ENCODE measurements at places on chromosomes 12 and 14.

GRCh38 chr12:93802698-93803423 is 125.7 kb downstream of the CRADD start:
- DNase-seq, result no peak

GRCh38 chr14:96194657-96195431 is 9.8 kb upstream of the BDKRB2 start:
- no peak for DNase-seq

DNA sequence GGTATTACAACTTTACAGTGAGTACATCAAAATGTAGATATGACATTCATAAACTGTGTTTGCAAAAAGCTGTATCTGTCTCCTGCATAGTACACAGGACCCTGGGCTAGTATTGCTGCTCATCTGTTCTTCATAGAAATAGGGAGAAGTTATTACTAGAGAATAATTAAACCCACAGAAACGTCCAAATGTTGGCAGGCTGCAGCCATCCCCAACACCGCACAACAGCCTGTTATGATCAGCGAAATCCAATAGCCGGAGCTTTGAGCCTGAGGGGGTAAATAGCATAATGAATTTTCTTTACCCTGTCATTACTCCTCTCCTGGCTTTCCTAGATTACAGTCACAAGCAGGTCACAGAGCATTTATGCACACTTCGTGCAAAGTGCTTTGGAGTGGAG is 178.0 kb downstream of the DACT1 start:
- no peak for DNase-seq

DNA sequence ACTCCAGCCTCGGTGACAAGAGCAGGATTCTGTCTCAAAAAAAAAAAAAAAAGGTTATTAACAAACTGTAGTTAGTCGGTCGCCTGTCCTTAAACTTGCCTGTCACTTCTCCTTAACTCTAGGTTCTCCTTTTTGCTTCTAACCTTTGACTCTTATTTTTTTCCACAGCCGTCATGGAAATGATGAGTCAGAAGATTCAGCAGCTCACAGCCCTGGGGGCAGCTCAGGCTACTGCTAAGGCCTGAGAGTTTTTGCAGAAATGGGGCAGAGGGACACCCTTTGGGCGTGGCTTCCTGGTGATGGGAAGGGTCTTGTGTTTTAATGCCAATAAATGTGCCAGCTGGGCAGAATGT is 418 bp upstream of the MYG1 start:
- peak; percentile 55 for DNase-seq

- DNase-seq, result no peak
Measured at GRCh38 chr12:54040148-54040494, 7.3 kb downstream of the HOXC5 start.

DNA sequence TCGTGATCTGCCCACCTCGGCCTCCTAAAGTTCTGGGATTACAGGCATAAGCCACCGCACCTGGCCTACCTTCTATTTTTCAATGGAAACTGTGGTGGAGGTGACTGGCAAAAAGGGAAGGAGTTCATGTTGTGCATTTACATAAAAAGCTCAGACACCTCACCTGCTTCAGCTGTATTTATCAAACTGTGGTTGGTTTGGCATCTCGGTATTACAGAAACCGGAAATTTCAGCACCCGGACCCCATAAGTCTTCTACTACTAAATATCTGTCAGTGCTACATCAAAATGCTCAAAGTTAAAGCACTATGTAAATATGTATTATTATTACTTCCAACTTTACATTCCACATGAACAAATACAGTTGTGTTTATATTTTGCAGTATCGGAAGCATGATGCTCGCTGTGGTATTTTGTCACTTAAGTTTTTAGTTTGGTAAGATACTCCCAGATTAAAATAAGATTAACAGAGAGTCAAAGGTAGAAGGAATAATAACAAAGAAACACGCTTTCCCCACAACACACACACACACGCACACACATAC is 95.4 kb downstream of the ITPR2 start:
- DNase-seq, result no peak

GRCh38 chr14:73105050-73105449 is 31.3 kb upstream of the PSEN1 start:
- DNase-seq, result no peak

DNA sequence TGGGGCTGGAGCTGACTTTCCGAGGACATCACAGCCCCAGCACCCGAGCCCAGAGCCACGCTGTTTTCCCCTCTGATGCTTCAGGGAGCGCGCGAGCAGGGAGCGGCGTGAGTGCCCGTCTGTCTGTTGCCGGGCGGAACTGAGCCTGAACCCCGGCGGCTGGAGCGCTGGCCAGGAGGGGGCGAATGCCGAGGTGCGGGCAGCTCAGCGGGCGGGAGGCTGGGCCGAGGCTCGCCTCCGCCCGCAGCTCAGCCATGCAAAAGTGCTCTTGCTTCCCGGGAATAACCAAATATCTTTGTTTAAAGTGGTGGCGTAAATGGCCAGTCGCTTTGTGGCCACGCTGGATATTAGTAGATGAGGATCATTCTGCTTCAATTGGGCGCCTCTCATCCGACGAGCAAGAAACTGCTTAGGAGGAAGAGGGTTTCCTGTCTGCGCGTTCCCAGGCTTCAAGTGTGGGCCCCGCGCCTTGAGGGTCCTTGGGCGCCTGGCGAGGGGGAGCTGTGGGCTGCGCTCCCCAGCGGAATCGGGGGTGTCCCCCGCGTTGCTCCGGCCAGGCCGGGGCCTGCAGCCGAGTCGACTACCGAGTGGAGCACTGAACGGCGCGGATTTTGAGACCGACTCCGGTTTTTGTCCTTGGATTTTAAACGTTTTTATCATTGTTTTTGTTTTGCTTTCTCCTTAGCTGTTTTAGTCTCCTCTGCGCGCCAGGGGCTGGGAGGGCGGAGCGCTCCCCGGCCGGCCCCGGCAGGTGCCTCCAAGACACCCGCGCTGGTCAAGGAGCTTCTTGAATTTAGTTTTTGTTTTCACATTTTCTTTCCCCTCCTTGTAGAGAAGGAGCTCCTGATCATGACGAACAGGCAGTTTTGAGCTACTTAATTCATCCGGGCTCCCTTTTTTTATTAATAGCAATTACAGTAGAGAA is 831 bp upstream of the NKX2-1 start:
- DNase-seq, result no peak

GRCh38 chr14:52922656-52923055 is 28.2 kb downstream of the FERMT2 start:
- no peak for DNase-seq

- no peak for DNase-seq
Measured at GRCh38 chr12:90128526-90128925, 419.9 kb upstream of the ATP2B1 start.

GRCh38 chr14:104678901-104679705 is 10.3 kb upstream of the INF2 start:
- no peak for DNase-seq

DNA sequence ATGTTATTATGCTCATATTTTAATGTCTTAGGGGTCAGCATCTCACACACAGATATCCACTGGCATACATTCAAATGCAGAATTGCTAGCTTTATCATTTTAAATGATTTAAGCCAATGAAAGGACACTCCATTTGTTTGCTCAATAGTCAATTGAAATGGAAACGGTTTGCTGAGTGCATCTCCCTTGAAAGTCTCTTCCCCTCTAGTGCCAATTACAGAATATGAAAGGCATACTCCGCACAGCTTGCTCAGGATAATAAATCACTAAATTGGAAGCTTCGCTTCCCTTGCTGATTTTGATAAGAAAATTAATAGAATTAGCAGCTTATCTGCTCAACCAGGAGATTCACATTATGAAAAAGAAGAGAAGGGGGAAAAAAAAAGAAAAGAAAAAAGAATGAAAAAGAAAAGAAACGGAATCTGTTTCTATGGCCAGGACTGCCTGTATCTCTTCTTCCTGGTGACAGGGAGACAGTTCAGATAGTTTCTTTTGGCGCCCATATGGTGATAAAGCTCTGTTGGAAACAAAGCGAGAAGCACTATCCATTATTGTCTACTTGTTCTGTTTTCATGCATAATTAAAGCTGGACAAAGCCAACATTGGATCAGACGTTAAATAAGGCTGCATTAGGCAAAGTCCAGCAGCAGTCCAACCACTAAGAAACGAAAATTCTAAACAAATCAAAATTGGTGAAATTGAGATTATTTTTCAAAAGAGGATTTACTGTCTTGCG is 225.0 kb downstream of the GXYLT1 start:
- no peak for DNase-seq

DNA sequence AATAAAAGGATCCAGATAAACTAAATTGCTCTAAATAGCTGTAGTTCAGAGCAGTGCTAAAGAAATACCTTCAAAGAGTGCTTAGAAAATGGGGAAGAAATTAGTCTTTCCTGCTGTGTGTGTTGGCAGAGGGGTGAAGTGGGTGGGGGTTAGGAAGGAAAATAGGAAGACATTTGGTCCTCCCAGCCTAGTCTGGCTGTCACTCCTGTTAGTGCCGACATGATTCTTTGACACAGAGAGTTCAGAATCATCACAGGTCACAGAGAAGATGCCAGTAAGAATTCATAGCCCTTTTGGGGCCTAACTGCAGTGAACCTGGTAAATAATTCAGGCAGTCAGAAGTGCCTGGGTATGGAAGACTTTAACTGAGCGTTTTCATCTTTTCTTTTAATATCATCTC is 74.8 kb downstream of the FLRT2 start:
- DNase-seq, result no peak

GRCh38 chr14:102500158-102500662 is 9.4 kb downstream of the ANKRD9 start:
- no peak for DNase-seq

- DNase-seq, result peak; percentile 27
Measured at GRCh38 chr12:120625557-120626419, 14.6 kb upstream of the CABP1 start.

GRCh38 chr12:53483225-53483978 is 15.9 kb downstream of the MAP3K12 start:
- no peak for DNase-seq

DNA sequence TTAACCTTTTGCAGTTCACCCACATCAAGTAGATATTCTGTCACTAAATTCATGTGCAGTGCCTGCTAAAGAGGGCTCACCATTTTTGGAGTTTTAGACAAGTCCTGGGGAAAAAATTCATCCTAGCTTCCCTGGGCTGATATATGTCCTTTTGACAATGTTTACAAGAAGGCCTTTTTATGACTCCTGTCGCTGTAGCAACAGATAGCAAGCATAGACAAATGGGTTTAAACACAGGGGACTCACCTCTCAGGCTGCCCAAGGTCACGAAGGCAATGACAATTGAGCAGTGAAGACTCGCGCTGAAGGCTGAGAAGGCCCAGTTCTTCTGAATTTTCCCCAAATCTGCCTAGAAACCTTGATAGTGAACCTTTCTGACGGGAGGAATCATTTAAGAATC is 150.7 kb upstream of the CPM start:
- DNase-seq, result no peak

- DNase-seq, result no peak
Measured at GRCh38 chr12:5480938-5481303, 49.0 kb downstream of the NTF3 start.

GRCh38 chr12:31518680-31519227 is 72.2 kb downstream of the DENND5B start:
- no peak for DNase-seq

- no peak for DNase-seq
Measured at GRCh38 chr14:40269436-40269835, 837.2 kb upstream of the FBXO33 start.

GRCh38 chr14:105201925-105202513 is 20.9 kb upstream of the NUDT14 start:
- peak; percentile 67 for DNase-seq

DNA sequence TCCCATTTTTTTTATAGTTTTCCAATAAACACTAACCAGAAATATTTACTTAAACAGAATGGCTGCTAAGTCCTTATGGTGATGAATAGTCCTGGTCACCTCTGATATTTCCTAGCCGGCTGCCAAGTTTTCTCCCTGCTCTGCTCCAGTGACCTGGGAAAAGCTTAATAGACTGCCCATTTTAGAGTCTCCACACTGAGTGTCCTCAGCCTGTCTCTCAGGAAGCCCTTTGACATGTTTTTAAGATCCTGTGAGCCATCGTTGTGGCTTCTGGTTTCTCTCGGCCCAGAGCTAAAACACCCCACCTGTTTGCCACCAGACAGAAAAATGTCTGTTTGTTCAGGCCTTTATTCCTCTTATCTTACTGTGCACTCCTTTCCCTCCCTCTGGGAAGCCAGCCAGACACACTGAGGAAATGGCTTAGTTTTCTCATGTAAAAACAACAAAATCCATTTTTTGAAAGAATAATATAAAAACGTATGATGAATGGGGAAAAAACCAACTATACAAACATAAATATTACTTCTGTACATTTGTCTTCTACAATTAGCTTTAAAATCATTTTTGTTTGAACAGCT is 25.4 kb upstream of the ALDH2 start:
- DNase-seq, result no peak

DNA sequence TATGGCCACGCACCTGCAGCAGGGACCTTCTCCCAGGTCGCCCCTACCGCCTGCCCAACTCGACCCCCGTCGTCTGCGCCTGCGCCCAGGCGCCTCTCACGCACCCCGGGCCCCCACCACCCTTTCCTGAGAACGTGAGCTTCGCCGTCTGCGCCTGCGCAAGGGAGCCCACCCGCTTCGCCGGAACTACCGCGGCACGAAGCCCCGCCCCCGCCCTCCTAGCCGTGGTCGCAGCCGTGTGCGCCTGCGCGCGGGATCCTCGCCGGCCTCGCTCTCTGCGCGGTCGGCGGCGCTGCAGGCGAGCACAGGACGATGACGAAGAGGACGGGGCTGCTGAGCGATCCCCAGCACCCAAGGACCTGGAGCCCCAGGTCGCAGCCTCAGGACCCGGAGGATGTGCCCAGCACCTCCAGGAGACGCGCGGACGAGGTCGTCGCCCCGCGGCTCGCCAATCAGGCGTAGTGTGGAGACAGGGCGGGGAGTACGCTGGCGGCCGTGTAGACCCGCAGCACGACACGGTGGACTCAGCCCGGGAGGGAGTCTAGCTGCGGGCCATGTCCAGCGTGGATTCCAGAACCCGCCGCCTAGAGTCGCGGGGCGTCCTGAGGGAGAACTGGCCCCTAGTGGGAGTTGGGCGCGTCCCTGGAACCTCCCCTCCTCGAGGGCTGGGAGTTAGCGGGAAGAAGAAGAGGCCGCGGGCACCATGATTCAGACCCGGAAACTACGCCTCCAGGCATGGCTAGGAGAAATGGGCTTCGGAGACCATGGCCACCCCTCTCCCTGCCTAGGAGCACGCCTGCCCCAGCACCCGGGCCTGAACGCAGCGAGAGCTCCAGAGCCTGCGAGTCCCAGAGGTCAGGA is 1120.8 kb upstream of the TMEM132C start:
- DNase-seq, result peak; percentile 74

GRCh38 chr12:105316931-105317852 is 13.3 kb upstream of the C12orf75 start:
- no peak for DNase-seq

GRCh38 chr12:108833757-108834472 is 23.5 kb downstream of the SSH1 start:
- DNase-seq, result no peak
